Ascending aorta (tissue), 2 donors: ENCODE measurements at places on chromosomes 4 and X.

DNA sequence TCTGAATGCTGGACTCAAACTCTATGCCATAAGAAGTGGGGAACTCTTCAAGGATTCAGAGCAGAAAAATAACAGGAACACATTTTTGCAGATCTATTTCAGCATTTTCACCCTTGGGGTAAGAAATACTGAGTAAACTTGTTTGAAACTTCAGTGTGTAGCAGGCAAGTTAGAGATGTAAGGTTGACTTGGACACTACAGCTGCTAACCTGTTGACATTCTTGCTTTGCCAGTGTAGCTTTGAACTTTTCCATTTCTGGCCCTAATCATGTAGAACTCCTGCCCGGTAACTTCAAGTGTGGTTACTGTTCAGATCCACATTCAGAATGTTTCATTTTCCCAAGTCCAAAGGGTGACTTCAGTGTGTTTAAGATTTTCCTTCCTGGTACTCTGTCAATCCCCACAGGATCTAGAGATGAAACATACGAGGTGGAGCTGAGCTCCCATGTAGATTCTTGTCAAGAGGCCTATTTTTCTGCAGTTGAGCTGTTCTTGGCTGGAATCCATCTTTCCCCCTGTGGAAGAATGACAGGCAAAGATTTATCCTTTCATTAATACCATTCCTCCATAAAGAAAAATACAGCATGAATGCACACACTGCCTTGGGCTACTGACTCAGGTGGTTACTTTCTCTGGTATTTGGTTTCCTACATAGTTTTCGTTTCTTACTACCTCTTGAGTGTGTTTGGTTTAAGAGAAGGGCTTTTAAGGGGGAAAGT is 34.1 kb downstream of the FHDC1 start:
- H3K27ac ChIP-seq = no peak overlapping the region
- DNase-seq = no peak
- H3K36me3 ChIP-seq = no peaks in the 10 kb centered on the region

DNA sequence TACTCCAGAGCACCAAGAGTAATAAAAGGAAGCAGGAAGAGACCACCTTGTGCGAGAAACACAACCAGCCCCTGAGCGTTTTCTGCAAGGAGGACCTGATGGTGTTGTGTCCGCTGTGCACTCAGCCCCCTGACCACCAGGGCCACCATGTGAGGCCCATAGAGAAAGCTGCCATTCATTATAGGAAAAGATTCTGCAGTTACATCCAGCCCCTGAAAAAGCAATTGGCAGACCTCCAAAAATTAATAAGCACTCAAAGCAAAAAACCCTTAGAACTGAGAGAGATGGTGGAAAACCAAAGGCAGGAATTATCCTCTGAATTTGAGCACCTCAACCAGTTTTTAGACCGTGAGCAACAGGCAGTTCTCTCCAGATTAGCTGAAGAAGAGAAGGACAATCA is 5.7 kb downstream of the TRIM75 start:
- DNase-seq = no peak
- no peaks in the 10 kb centered on the region for H3K36me3 ChIP-seq
- no peaks in the 10 kb centered on the region for H3K27me3 ChIP-seq
- no peak overlapping the region for H3K27ac ChIP-seq
- H3K4me3 ChIP-seq = no peak overlapping the region
- H3K4me1 ChIP-seq = no peaks in the 10 kb centered on the region

GRCh38 chr4:79650794-79651431 is 242.9 kb upstream of the GK2 start:
- no peak for DNase-seq
- H3K27me3 ChIP-seq = no peaks in the 10 kb centered on the region
- H3K4me1 ChIP-seq = peaks cover 22% of the 10 kb centered on the region
- no peak overlapping the region for H3K4me3 ChIP-seq
- no peak overlapping the region for H3K27ac ChIP-seq

DNA sequence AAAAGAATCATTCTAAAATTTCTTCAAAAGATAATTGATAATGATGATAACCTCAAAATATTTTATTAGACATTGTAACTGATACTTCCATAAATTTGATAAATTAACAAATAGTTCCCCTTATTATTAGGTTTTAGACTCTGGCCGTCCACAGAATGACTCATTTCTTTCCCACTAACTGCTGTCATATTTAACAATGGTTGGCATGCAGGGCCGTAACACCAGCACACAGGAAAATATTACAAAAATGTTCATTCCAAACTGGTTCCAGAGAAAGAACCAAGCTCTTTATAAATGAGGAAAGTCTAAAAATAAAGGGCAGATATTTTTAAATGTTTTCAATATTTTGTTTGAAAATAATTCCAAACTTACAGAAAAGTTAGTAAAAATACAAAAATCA is 28.2 kb downstream of the WDFY3 start:
- no peaks in the 10 kb centered on the region for H3K27me3 ChIP-seq
- H3K36me3 ChIP-seq = no peaks in the 10 kb centered on the region
- no peak overlapping the region for H3K4me3 ChIP-seq
- peaks cover 3% of the 10 kb centered on the region for H3K4me1 ChIP-seq

- no peaks in the 10 kb centered on the region for H3K36me3 ChIP-seq
- no peak overlapping the region for H3K4me3 ChIP-seq
- no peak overlapping the region for H3K27ac ChIP-seq
- H3K4me1 ChIP-seq = no peaks in the 10 kb centered on the region
- no peak for DNase-seq
- H3K27me3 ChIP-seq = no peaks in the 10 kb centered on the region
These were observed 81.1 kb upstream of the KLHL13 start for GRCh38 chrX:118197730-118198129.

- H3K27ac ChIP-seq = no peak overlapping the region
- H3K4me3 ChIP-seq = no peak overlapping the region
- no peaks in the 10 kb centered on the region for H3K36me3 ChIP-seq
- H3K27me3 ChIP-seq = no peaks in the 10 kb centered on the region
These were observed 287.9 kb downstream of the CXXC4 start for GRCh38 chr4:104206784-104207183.

DNA sequence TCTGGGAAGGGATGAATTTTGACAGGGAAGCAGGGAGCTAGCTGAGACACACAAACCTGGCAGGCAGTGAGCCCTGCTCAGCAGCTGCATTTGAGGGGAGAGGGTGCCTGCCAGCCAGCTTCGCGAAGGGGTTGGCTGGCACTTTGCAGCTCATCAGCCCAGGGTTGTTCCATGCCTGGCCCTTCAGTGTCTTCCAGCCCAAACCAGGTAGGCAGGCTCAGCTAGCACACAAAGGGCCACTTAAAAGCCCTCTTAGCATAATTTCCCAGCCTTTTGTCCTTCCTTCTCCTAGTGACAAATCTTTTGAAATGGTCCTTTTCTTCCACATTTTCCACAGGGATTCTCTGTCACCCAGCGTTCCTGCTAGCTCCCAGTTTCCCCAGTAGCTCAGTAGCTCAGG is 4.3 kb upstream of the FRMPD3 start:
- H3K27me3 ChIP-seq = no peaks in the 10 kb centered on the region
- H3K36me3 ChIP-seq = no peaks in the 10 kb centered on the region
- H3K4me3 ChIP-seq = no peak overlapping the region

- H3K36me3 ChIP-seq = peaks cover 6% of the 10 kb centered on the region
- H3K27me3 ChIP-seq = no peaks in the 10 kb centered on the region
- H3K4me3 ChIP-seq = no peak overlapping the region
- peaks cover 41% of the 10 kb centered on the region for H3K4me1 ChIP-seq
- H3K27ac ChIP-seq = peak overlapping the region; percentile 49
- no peak for DNase-seq
These were observed 49.8 kb downstream of the PTTG2 start for GRCh38 chr4:38009949-38010348.

DNA sequence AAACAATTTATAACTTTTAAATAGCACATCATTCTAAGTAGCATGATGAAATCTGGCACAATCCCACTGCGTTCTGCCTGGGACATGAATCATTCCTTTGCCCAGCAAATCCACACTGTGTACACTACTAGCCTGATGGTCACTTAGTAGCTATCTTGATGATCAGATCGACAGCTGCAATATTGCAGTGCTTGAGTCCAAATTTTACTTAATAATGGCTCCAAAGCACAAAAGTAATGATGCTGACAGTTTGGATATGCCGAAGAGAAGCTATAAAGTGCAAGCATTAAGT is 86.6 kb upstream of the NPNT start:
- H3K27ac ChIP-seq = peak overlapping the region; percentile 56
- DNase-seq = peak; percentile 73
- no peaks in the 10 kb centered on the region for H3K27me3 ChIP-seq
- peaks cover 6% of the 10 kb centered on the region for H3K4me1 ChIP-seq
- no peaks in the 10 kb centered on the region for H3K36me3 ChIP-seq

GRCh38 chr4:47213106-47213505 is 181.7 kb downstream of the GABRB1 start:
- no peak for DNase-seq
- no peaks in the 10 kb centered on the region for H3K4me1 ChIP-seq
- H3K4me3 ChIP-seq = no peak overlapping the region
- no peaks in the 10 kb centered on the region for H3K36me3 ChIP-seq
- no peak overlapping the region for H3K27ac ChIP-seq

- DNase-seq = no peak
- H3K36me3 ChIP-seq = no peaks in the 10 kb centered on the region
- no peak overlapping the region for H3K27ac ChIP-seq
These were observed 1105.1 kb upstream of the TENM3 start for GRCh38 chr4:181138116-181138515.

DNA sequence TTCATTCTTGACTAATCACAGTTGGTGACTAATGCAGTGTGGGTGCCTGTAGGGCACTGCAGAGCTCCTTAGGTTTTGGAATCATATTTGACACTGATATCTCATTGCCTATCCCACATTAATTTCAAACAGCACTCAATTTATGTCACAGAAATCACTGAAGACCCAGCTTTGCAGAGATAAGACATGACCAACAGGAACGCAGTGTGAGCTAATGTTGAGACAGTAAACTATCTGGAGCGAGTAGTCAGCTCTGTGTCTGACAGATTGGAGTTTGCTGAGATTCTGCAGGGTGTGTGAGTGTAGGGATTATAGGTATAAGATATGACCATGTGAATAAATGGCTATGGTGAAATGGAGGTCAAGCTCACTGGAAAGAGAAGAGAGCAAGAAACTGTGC is 1586.1 kb upstream of the AGA start:
- H3K4me3 ChIP-seq = no peak overlapping the region
- DNase-seq = no peak
- H3K27me3 ChIP-seq = no peaks in the 10 kb centered on the region
- no peaks in the 10 kb centered on the region for H3K4me1 ChIP-seq
- no peaks in the 10 kb centered on the region for H3K36me3 ChIP-seq

- DNase-seq = no peak
- H3K27me3 ChIP-seq = no peaks in the 10 kb centered on the region
- no peaks in the 10 kb centered on the region for H3K36me3 ChIP-seq
- H3K27ac ChIP-seq = no peak overlapping the region
These were observed 46.8 kb upstream of the GC start for GRCh38 chr4:71830497-71831190.

DNA sequence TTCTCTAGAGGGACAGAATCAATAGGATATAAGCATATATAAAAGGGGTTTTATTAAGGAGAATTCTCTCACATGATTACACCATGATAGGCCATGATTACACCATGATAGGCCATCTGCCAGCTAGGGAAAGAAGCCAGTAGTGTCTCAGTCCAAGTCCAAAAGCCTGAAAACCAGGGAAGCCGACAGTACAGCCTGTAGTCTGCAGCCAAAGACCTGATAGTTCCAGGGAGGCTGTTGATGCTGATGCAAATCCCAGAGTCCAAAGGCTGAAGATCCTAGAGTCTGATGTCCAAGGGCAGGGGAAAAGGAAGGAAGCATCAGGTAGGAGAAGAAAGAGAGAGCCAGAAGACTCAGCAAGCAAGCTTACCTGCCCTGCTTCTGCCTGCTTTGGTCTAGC is 411.3 kb upstream of the EMCN start:
- H3K36me3 ChIP-seq = no peaks in the 10 kb centered on the region
- no peaks in the 10 kb centered on the region for H3K4me1 ChIP-seq
- H3K27ac ChIP-seq = no peak overlapping the region
- no peak for DNase-seq
- no peak overlapping the region for H3K4me3 ChIP-seq
- H3K27me3 ChIP-seq = no peaks in the 10 kb centered on the region

GRCh38 chrX:79366556-79366872 is 620 bp downstream of the ITM2A start:
- H3K4me1 ChIP-seq = no peaks in the 10 kb centered on the region
- H3K27me3 ChIP-seq = no peaks in the 10 kb centered on the region
- H3K36me3 ChIP-seq = no peaks in the 10 kb centered on the region
- peak overlapping the region; percentile 10 for H3K27ac ChIP-seq

DNA sequence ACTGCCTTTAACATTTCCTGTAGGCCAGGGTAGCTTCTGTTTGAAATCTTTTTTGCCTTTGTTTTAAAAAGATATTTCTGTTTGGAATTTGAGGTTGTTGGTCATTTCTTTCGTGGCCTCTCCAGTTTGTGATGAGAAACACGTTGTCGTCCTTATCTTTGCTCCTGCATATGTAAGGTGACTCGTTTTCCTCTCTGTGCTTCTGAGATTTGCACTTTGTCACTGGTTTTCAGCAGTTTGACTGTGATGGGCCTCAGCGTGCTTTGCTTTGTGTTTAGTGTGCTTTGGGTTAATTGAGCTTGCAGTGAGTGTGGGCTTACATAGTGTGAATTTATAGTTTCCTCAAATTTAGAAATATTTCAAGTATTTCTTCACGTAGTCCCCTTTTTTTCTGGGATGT is 81.5 kb downstream of the FAM193A start:
- H3K4me3 ChIP-seq = no peak overlapping the region
- H3K27ac ChIP-seq = no peak overlapping the region
- no peaks in the 10 kb centered on the region for H3K4me1 ChIP-seq
- H3K36me3 ChIP-seq = no peaks in the 10 kb centered on the region
- no peak for DNase-seq
- no peaks in the 10 kb centered on the region for H3K27me3 ChIP-seq

GRCh38 chrX:138026211-138026610 is 460.3 kb downstream of the ZIC3 start:
- no peaks in the 10 kb centered on the region for H3K36me3 ChIP-seq
- H3K4me3 ChIP-seq = no peak overlapping the region
- no peak overlapping the region for H3K27ac ChIP-seq
- H3K4me1 ChIP-seq = no peaks in the 10 kb centered on the region
- DNase-seq = no peak
- H3K27me3 ChIP-seq = no peaks in the 10 kb centered on the region

- no peak overlapping the region for H3K4me3 ChIP-seq
- no peaks in the 10 kb centered on the region for H3K4me1 ChIP-seq
- no peak overlapping the region for H3K27ac ChIP-seq
- no peaks in the 10 kb centered on the region for H3K27me3 ChIP-seq
- H3K36me3 ChIP-seq = no peaks in the 10 kb centered on the region
These were observed 103.8 kb downstream of the LUZP4 start for GRCh38 chrX:115393271-115393670.

DNA sequence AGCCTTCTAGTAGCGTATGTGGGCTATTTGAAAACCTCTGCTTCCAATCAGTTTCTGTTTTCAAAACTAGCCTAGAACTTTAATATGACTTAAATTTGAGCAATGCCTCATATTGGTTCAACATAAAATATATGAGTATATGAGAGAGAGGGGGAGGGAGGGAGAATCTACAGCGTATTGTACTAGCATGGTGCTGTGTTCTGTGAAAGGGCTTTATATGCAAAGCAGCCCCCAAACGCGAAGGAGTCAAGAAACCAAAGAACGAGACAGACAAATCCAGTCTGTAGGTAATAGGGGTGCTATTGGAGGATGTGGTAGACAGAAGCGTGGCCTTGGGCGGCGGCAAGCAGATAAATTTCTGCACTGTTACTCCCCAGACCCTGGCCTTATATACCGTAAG is 784 bp upstream of the ANXA5 start:
- H3K36me3 ChIP-seq = no peaks in the 10 kb centered on the region
- H3K4me3 ChIP-seq = peak overlapping the region; percentile 87
- DNase-seq = no peak
- no peaks in the 10 kb centered on the region for H3K27me3 ChIP-seq
- peak overlapping the region; percentile 100 for H3K27ac ChIP-seq

GRCh38 chr4:73589261-73589847 is 30.9 kb downstream of the RASSF6 start:
- no peak overlapping the region for H3K4me3 ChIP-seq
- DNase-seq = no peak
- no peak overlapping the region for H3K27ac ChIP-seq
- no peaks in the 10 kb centered on the region for H3K4me1 ChIP-seq
